ENCODE measurements at places on chromosomes 5 and 9.

GRCh38 chr9:92740446-92740961, 24.1 kb downstream of the BICD2 start:
- DNase-seq = no peak

DNA sequence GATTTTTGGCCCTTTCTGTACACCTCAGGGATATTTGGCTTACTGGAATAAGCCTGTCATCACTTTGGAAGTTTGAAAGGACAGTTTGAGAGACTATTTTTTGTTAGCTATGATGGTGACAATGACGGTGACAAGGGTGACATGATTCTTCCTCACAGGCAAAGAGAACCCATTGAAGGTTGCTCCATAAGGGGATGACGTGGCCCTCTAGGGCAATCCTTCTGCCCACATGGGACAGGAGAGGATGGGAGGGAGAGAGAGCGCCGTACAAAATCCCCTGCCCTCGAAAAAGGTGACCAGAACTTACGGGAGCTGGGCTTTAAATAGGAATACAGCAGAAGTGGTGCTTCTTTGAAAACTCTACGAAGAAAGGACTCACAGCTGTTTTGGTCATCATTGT, 22.6 kb downstream of the HRH2 start:
- DNase-seq = no peak

- no peak for DNase-seq
Observed at GRCh38 chr5:18968966-18969365, 1019.0 kb downstream of the CDH18 start.

GRCh38 chr5:96927008-96927407, 8.9 kb upstream of the LNPEP start:
- DNase-seq = no peak

DNA sequence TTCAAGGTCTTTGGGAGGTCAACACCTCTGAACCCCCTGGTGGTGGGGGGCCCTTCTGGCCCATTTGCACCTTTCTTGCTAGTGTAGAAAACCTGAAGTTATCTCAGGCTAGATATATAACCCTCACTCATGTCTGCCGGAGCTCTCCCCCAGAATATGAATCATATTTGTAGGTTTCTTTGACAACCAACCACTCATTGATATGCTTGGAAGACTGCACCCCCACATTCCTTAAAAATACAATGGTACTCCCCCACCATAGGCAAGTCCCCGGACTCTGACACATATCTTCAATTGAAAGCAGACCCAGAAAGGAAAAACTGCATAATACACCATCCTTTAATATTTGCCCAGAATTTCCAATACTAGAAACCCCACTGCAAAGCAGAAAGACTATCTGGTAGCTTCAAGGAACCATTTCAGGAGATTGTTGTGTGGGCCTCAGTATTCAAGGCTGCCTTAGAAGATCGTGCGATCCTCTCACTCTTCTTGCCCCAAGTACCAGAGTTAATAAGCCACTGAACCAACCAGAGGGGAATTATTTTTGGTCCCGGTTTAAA, 978 bp upstream of the UBE2B start:
- DNase-seq = no peak

- DNase-seq = no peak
Observed at GRCh38 chr5:10987276-10987924, 226.4 kb upstream of the DAP start.

GRCh38 chr9:125594223-125594610, 112.8 kb downstream of the MAPKAP1 start:
- no peak for DNase-seq

DNA sequence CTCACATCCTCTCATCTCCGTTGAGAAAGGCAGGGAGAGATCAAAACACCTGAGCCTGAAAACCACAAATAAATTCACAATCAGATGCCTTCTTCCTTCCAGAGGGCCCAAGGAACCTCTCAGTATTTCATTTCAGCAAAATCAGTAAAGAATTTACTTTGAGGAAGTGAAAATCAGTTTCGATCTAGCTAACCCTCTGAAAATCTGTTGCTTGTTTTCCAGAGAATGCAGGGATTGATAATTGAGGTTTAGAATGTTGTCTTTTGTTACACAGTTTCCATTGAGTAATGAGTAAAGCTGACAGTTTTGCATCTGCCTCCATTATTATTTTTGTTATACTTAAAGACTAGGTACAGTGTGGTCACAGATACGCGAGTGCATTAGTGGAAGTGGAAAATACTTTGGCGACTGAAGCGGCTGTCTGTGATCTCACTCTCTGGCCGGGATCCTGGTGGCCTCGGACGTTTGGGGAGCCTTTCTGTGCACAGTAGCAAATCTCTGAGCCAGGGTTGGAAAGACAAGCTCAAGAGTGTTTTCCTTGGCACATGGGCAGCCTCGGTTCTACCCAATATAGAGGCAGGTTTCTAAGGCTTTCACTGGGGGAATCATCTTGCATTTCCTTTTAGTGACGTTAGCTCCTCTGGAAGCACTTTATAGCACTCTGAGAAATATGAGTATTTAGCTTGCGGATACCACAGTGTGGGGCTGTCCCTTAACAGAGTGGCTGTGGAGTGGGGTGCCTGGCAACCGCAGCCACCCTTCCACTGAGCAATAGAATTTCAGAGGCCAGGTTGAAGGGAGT, 32.2 kb upstream of the ANGPTL2 start:
- DNase-seq = no peak

DNA sequence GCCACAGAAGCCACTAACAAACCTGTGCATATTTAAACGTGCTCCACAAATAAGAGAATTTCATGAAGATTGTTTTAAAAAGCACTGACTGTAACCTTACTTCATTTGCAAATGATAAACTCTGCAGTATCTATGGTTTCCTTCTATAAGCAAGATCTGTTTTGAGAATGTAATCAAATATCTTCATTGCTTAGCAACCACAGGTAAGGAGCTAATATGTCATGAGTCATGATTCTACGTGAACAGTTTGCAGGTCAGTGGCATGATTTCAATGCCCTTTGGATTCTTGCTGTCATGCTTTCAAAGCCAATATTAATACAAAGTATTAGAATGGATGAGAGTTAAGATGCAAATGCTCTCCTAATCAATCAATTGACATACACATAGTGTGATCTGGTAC, 325.0 kb downstream of the EDIL3 start:
- no peak for DNase-seq

DNA sequence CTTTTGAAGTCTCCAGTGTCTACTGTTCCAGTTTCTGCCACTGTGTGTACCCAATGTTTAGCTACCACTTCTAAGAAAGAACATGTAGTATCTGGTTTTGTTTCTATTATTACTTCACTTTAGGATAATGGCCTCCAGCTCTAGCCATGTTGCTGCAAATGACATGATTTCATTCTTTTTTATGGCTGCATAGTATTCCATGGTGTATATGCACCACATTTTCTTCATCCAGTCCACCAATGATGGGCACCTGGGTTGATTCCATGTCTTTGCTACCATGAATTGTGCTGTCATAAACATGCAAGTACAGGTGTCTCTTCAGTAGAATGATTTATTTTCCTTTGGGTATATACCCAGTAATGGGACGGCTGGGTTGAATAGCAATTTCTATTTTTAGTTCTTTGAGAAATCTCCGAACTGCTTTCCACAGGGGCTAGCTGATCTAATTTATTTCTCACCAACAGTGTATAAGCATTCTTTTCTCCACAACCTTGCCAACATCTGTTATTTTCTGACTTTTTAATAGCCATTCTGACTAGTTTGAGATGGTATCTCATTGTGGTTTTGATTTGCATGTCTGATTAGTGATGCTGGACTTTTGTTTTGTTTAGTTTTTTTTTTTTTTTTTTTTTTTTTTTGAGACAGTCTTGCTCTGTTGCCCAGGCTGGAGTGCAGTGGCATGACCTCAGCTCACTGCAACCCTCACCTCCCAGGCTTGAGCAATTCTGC, 68.9 kb downstream of the WDR41 start:
- no peak for DNase-seq

- DNase-seq = no peak
Observed at GRCh38 chr9:4936277-4936676, 48.8 kb upstream of the JAK2 start.

GRCh38 chr5:73311291-73312110, 137.1 kb downstream of the FOXD1 start:
- no peak for DNase-seq

Measured in stimulated activated CD4-positive, alpha-beta T cell treated with anti-CD3 and anti-CD28 coated beads, Interleukin-1b, Interleukin-23, amount 100 ng/mL, for 1 hour (primary cell).